Renal cortical epithelial cell (primary cell): ENCODE measurements at places on chromosomes 6 and 20. TPM values are rescaled to one million over a fixed set of nuclear protein-coding genes. Genes with fewer than 3 reads are reported as not detected.

The BAG2 gene
- 9.2 and 14.6 TPM in 2 replicates for total RNA-seq

The LYRM4 gene
- 17.1 and 27.4 TPM in 2 replicates for total RNA-seq

The SNAI1 gene
- 0.52 and 2.7 TPM in 2 replicates for total RNA-seq

The SLC25A27 gene
- total RNA-seq, result 2.3 and 15.3 TPM in 2 replicates

The MATN4 gene
- total RNA-seq, result not detected in 2 replicates

The SYNDIG1 gene
- total RNA-seq, result 0.05 TPM in 1 of 2 replicates, not detected in the other

The KCNK16 gene
- total RNA-seq, result not detected in 2 replicates

The COX4I2 gene
- total RNA-seq, result not detected in 2 replicates

DNA sequence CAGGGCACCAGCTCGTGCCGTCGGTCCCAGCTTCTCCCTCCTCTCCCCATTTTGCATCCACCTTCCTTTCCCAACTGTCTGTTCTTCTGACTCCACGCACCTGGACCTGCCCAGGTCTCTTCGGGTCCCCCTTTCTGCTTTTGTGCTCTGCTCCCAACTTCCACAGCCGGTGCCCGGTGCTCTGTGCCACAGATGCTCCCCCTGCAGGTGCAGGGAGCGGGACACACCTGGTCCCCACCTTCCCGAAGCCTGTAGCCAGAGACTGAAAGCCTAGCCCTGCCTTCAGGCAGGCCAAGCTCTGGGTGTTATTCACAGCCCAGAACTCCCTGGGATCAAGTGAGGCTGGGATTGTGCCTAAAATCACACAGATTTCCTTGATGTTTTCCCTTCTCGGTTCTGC lies 24.6 kb upstream of the BMP7 start:
- DNase-seq, result no peak

GRCh38 chr20:47720636-47721427 lies 64.4 kb downstream of the SULF2 start:
- DNase-seq, result no peak

DNA sequence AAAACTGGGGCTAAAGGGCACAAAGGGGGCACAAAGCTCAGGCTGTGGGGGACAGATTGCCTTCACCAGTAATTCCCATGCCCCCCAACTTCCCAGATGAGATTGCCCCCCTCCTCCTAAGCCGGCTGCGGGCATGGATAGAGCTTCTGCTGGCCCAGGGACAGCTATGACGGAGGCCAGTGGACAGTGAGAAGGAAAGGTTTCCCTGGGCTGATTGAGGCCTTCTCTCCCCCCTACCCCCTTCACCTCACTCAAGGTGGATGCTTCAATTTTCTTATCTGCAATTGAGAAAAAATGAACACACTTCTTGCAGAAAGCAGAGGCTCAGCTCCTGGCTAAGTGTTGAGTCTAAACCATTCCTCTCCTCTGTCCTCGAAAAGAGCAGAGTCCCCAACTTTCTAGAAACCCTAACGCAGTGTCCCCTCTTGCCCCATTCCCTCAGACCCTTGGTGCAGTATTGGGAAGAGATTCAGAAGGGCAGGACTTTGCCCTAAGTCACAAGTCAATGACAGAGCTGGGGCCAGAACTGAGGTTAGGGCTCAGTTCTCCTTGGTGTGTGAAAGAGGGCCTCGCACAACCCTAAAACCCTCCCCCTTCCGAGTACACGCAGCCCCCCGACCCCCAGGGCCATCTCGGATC lies 808 bp downstream of the SDC4 start:
- no peak for DNase-seq

DNA sequence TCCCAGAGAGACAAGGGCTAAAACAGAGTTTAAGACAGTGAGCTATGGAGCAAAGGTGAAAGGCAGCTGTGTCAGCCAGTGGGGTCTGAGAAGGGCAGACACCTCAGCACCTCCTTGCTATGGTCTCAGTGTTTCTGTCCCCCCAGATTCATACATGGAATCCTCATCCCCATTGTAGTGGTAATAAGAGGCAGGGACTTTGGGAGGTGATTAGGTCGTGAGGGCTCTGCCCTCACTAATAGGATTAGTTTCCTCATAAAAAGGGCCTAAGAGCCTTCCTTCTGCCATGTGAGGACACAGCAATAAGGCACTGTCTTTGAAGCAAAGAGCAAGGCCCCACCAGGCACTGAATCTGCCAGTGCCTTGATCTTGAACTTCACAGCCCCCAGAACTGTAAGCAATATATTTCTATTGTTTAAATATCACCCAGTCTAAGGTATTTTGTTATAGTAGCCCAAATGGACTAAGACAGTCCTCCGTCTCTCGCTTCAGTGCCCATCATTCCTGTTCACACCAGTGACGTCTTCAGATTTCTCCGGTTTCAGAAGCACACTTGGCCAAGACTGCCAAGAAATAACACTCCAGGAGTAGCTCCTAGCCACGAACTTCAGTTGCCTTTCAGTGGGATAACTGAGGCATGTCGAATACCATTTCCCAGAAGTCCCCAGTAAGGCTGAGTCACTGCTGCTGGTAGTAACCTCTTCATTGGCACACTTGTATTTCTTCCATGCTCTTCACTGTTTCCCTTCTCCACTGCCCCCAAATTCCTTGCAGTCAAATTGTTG lies 32.8 kb downstream of the SLC13A3 start:
- peak; percentile 93 for DNase-seq

DNA sequence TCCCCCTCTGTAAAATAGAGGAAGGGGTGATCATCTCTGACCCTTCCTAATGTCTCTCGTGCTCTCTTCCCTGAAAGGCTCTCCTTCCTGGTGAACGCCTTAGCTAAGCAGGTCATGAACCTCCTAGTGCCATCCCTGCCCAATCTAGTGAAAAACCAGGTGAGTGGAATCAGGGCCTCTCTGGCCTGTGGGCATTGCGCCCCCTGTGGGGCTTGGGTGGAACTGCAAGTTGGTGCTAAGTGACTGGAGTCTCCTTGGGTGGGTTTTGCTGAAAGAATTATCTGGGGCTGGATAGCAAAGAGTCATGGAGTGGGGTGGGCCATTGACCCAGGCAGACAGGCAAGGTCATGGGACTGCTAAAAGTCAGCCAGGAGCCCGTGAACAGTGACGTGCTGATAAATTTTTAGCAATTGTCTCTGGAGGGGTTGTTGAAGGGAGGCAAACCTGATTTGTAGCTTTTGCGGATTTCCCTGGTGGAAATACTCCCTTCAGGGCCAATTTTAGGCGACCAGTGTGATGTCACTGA lies 8.9 kb downstream of the BPIFB1 start:
- DNase-seq, result peak; percentile 10

DNA sequence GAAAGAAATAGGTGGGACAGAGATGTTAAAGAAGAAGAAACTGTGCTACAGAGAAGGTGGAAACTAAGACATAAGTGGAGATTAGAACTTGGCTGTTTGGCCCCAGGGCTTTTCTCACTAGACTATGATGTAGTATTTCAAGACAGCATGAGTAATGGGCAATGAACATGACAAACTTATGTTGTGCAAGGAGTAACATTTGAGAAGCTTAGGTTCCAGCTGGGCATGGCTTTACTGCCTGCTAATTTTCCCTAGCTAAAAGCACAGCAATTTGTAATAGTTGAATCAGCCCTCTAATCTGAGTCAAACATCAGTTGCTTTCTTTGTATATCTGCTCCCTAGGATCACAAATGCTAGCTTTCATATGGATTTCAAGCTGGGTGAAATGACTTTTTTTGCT lies 294.3 kb upstream of the BMP2 start:
- peak; percentile 88 for DNase-seq

DNA sequence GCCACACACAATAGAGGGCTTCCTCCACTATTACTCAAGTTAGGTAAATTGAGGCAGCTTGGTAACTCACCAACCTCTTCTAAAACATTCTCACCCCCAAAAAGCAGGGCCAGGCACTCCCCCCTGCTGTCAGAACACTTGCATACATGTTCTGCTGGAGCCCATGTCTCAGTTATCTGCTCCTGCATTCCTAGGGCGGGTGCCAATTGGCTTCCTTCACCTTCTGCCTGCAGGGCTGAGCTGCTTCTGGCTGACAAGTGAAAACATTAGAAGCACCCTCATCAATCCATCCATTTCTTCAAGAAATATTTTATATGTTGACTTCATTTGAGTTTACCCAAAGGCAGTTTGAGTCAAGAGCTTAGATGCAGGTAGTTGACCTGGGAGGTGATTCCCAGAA lies 4.5 kb upstream of the ENTPD6 start:
- no peak for DNase-seq

DNA sequence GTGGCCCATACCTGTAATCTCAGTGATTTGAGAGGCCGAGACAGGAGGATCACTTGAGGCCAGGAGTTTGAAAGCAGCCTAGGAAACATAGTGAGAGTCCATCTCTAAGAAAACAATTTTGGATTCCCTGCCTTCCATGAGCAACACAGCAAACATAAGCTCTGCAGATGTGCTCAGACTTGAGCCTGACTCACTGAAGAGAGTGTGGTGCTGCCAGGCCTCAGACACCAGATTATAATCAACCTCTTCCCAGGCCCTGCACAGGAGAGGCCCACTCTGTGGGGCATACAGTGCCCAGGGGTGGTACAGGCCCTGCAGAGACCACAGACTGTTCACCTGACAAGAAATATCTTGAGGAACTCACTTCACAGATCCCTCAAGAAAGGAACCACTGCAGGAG lies 19.9 kb downstream of the HLA-DPB1 start:
- no peak for DNase-seq

GRCh38 chr6:102736941-102737368 lies 1343.4 kb downstream of the GRIK2 start:
- peak; percentile 19 for DNase-seq

DNA sequence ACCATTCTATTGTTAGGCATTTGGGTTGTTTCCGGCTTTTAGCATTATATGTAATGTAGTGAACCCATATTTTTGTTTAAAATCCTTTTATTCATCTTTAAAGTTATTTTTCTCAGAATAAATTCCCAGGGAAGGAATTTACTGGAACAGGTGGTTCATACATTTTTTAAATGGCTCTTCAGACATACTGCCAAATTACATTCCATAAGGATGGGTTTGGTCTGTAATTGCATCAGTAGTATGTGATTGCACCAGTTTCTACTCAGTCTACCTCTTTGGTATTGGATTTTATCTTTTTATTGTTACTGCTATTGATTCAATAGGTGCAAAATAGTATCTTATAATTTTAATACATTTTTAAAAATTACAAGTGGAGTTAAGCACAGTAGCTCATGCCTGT lies 27.2 kb downstream of the BRPF3 start:
- no peak for DNase-seq

DNA sequence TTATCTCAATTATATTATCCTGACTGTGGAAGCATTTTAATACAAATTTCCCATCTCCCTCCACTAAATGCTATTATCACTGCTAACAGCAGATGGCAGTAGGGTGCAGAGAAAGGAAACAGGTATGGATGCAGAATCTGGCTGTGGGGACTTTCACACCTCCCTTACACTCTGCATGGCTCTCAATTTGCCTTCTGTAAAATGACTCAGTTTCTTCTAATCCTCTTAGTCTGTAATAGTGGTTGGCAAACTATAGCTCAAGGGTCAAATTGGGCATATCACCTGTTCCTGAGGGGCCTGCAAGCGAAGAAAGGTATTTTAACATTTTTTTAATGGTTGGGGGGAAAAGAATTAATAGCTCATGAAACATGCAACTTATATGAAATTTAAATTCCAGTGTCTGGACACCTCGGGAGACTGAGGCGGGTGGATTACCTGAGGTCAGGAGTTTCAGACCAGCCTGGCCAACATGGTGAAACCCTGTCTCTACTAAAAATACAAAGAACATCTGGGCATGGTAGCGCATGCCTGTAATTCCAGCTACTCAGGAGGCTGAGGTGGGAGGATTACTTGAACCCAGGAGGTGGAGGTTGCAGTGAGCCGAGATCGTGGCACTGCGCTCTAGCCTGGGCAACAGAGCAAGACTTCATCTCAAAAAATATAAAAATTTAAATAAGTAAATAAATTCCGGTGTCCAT lies 83.5 kb downstream of the ZMYND8 start:
- peak; percentile 68 for DNase-seq

GRCh38 chr6:4613795-4614194 lies 162.4 kb upstream of the CDYL start:
- no peak for DNase-seq

- no peak for DNase-seq
Observed at GRCh38 chr6:62707156-62707555, 421.1 kb upstream of the KHDRBS2 start.
